Endothelial cell (in vitro differentiated cells): ENCODE measurements at places on chromosomes 12 and 14. TPM values are rescaled to one million over a fixed set of nuclear protein-coding genes. Genes with fewer than 3 reads are reported as not detected.

DNA sequence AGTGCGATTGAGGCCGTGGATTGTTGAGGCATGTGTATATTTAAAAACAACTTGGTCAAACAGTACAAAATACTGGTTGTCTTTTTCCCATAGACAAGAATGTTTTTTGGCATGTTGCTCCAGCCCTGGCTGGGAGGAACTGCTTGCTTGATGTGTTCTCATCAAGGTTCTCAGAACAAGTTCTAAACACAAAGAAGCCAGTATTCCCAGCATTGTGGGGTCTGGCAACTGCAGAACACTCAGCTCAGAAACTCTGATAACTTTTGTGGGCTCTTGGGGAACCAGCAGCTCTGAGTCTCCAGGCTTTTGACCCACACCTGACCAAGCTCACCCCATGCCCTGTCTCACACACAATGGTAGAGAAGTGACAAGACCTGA is 27.1 kb upstream of the DICER1 start:
- no peak overlapping the region for H3K27ac ChIP-seq
- no peaks in the 10 kb centered on the region for H3K36me3 ChIP-seq
- peaks cover 18% of the 10 kb centered on the region for H3K4me1 ChIP-seq
- H3K27me3 ChIP-seq: peaks cover 4% of the 10 kb centered on the region

Gene NELL2
- 1.7 TPM for total RNA-seq

DNA sequence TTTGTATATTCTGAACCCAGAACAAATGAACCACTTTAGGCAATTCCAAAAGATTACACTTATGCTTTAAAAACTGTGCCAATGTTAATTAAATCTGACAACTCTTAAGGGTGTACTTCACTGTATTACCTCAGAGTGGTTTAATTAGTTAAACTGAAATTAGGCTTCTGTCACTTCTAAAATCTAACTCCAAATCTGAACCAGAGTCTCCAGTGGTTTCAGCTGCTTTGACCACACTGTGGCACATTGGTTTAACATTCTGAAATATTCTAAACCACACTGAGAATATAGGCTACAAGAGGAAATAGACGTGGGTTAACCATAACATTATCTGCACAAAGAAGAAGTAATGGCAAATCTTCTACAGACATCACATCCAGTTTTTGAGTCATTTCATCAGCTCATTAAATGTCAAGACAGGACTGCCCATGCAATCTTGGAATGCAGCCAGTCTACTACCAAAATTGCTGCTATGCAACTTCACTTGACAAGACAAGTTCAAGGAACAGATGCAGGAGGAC is 94.8 kb downstream of the LRP6 start:
- H3K27ac ChIP-seq: no peak overlapping the region
- DNase-seq: no peak
- no peak overlapping the region for H3K4me3 ChIP-seq
- peaks cover 2% of the 10 kb centered on the region for H3K27me3 ChIP-seq
- peaks cover 9% of the 10 kb centered on the region for H3K36me3 ChIP-seq

Gene HNRNPA1
- total RNA-seq: 1,804 TPM

Gene KITLG
- total RNA-seq: 28.3 TPM

Gene MYH7
- 0.18 TPM for total RNA-seq

Gene C12orf56
- total RNA-seq: 0.62 TPM

- DNase-seq: peak; percentile 37
- H3K27me3 ChIP-seq: peaks cover 60% of the 10 kb centered on the region
- peak overlapping the region; percentile 100 for H3K27ac ChIP-seq
- H3K4me1 ChIP-seq: peaks cover 41% of the 10 kb centered on the region
- H3K4me3 ChIP-seq: peak overlapping the region; percentile 100
These were observed 2.1 kb downstream of the MYL6 start for GRCh38 chr12:56160193-56160763.

DNA sequence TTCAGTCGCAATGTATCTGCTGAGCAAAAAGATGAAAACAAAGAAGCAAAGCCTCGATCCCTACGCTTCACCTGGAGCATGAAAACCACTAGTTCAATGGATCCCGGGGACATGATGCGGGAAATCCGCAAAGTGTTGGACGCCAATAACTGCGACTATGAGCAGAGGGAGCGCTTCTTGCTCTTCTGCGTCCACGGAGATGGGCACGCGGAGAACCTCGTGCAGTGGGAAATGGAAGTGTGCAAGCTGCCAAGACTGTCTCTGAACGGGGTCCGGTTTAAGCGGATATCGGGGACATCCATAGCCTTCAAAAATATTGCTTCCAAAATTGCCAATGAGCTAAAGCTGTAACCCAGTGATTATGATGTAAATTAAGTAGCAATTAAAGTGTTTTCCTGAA is 19.8 kb downstream of the CKB start:
- DNase-seq: no peak
- peaks cover 28% of the 10 kb centered on the region for H3K4me1 ChIP-seq
- peaks cover 5% of the 10 kb centered on the region for H3K27me3 ChIP-seq
- peaks cover 47% of the 10 kb centered on the region for H3K36me3 ChIP-seq

Gene HHIPL1
- 15.1 TPM for total RNA-seq

DNA sequence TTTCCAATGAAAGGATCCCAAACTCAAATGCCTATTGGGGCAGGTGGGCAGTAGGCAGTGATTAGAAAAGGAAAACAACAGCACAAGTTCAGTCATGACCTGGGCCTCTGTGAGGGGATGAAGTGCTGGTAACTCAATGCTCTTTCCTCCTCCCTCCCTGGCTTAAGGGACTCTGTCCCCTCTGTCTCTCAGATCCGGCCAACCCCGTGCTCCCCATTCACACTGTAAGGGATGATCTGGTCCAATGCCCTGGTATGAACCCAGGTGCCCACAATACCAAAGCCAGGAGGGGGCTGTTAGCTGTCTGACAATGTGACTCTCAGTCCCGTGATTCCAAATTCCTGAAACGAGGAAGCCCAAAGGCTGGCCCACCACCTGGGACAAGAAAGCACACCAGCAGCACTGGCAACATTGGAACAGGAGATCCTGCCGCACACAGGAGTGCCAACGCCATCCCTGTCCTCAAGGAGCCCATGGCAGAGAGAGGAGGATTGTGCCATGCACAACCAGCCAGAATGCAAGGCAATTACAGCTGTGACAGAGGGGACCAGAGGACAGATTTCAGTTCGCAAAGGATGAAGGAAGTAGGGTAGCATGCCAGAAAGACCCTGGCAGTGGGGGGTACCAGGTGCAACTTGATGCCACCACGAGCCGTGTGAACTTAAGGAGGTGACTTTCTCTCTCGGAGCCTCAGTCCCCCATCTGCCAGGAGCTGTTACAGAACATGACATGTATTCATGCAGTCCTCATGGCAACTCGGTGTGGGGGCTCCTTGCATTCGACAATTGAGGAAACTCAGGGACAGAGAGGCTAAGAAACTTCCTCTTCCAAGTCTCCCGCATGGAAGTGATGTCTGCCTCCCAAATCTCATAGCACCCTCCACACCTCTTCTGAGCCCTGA is 37.6 kb downstream of the SERPINA3 start:
- H3K4me3 ChIP-seq: no peak overlapping the region
- peaks cover 12% of the 10 kb centered on the region for H3K4me1 ChIP-seq
- no peaks in the 10 kb centered on the region for H3K36me3 ChIP-seq
- no peak overlapping the region for H3K27ac ChIP-seq

Gene DCP1B
- total RNA-seq: 13.6 TPM

DNA sequence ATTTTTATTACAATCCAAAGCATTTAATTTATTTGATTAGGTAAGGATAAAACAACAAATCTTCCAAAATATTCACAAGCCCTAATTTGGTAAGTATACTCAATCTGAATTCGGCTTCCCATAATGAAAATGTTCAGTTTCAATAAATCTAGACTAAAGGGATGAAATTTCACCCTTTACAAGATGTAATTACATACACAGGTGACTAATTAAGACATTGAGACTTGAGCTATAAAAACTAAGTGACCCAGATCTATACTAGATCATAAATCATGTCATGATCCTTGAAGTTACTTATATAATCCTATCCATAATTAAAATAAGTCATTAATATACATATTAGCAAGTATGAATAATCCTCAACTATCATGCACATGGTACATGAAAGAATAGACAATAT is 36.6 kb downstream of the LRP6 start:
- no peak for DNase-seq
- no peak overlapping the region for H3K4me3 ChIP-seq
- H3K4me1 ChIP-seq: peaks cover 13% of the 10 kb centered on the region
- H3K27ac ChIP-seq: no peak overlapping the region

Gene SPTB
- 0.08 TPM for total RNA-seq

GRCh38 chr12:12282761-12283425 is 16.0 kb upstream of the LRP6 start:
- H3K4me1 ChIP-seq: no peaks in the 10 kb centered on the region
- H3K27ac ChIP-seq: no peak overlapping the region
- no peaks in the 10 kb centered on the region for H3K36me3 ChIP-seq
- DNase-seq: no peak

- no peak overlapping the region for H3K27ac ChIP-seq
- H3K4me1 ChIP-seq: peaks cover 14% of the 10 kb centered on the region
- H3K4me3 ChIP-seq: no peak overlapping the region
These were observed 284.7 kb downstream of the DUSP6 start for GRCh38 chr12:89067421-89068187.

- H3K4me1 ChIP-seq: peaks cover 9% of the 10 kb centered on the region
- H3K4me3 ChIP-seq: no peak overlapping the region
- H3K36me3 ChIP-seq: peaks cover 8% of the 10 kb centered on the region
- peaks cover 7% of the 10 kb centered on the region for H3K27me3 ChIP-seq
These were observed 251.6 kb downstream of the PHLDA1 start for GRCh38 chr12:75779891-75780496.

DNA sequence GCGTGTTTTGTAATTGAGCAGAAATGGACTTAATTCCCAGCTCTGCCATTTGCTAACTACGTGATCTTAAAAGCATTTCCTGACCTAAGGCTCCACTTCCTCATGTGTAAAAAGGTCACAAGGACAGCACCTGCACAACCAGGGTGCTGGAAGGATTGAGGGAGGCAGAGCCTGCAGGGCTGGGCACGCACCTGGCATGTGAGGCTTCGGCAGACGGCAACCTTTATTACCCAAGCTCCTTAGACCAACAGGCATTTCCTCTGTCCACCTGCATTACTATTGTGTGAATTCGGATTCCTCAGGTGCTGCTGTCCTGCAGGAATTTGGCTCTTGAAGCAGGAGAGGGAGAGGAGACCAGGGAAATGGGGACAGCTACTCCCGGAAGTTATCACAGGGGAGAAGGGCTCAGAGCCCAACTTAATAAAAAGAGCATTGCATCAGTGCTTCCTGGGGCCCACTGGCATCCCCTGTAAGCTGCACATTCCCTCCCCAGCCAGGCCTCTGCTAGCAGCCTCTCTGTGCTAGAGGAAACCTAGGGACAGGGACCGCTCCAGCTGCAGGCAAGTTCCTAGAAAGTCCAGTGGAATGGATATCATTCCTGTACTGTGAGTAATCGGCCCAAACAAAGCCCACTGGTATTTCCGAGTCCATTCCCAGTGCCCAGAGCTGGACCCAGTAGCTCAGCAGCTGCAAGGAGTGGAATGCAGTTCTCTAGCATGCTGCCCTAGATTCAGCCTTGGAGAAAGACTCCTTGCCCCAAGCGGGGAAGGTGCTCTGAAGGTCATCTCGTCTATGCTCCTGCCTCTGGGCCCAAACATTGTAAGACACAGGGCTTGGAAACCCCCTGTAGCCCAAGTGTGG is 157.1 kb upstream of the CCND2 start:
- H3K27ac ChIP-seq: no peak overlapping the region
- H3K4me1 ChIP-seq: peaks cover 22% of the 10 kb centered on the region
- H3K27me3 ChIP-seq: peaks cover 4% of the 10 kb centered on the region

DNA sequence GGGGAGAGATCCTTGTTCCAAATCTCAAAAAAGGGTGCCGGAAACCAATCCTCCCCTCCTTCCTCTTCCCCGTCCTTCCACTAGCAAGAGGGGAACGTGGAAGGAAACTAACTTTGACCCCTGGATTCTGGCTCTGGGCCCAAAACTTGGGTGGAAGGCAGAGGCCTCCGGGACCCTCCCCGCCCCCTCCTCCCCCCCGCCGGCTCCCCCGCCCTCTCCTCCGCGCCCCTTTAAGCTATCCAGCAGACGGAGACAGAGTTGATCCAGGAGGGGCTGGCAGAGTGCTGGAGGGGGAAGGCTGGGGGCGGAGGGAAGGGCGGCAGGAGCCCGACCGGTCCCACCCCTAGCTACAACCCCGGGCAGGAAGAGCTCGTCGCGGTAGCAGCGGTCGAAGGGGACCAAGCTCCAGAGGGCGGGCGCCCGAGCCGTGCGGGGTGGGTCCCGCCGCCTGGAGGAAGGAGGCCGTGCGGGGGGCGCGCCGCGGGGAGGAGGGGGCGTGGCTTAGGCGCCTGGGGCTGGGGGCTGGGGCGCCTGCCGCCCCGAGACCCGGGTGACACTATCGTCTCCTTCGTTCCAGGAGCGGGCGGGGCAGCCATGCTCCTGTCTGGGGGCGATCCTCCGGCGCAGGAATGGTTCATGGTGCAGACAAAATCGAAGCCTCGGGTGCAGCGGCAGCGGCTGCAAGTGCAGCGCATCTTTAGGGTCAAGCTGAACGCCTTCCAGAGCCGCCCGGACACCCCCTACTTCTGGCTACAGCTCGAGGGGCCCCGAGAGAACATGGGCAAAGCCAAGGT is at the start of gene NYNRIN:
Gene NYNRIN (plus strand): TSS at position 351 of the 794 bp plus-strand sequence. CDS start 244 bp downstream, at position 595.
- peak within 1 kb of the TSS; percentile 92 for H3K4me3 ChIP-seq
- peaks cover 10% of the 10 kb centered on the region for H3K27me3 ChIP-seq
- H3K4me1 ChIP-seq: peaks cover 47% of the 10 kb centered on the region
- peak within 1 kb of the TSS; percentile 61 for H3K27ac ChIP-seq

GRCh38 chr12:107415071-107415470 is 270.5 kb upstream of the PWP1 start:
- no peak overlapping the region for H3K27ac ChIP-seq
- peaks cover 5% of the 10 kb centered on the region for H3K36me3 ChIP-seq
- peaks cover 2% of the 10 kb centered on the region for H3K27me3 ChIP-seq
- DNase-seq: no peak

- H3K27me3 ChIP-seq: no peaks in the 10 kb centered on the region
- no peaks in the 10 kb centered on the region for H3K36me3 ChIP-seq
- H3K4me1 ChIP-seq: no peaks in the 10 kb centered on the region
- DNase-seq: no peak
These were observed 219.2 kb upstream of the SSTR1 start for GRCh38 chr14:37988472-37988871.

DNA sequence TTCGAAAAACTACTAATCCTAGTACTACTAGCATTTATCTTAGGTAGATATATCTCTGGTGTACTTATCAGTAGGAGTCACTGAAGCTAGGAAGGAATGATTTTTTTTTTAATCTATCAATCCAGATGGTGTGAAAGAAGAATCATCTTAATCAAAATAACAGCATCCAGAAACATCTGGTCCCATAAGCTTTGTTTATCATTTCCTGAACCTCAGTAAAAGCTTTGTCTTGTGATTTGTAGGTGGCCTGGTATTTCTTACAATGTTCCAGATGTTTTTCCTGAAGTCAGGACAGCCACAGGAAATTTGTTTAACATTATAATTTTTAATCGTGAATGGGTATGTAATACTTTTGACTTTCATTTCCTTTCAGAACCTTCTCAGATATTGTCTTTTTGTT is 28.0 kb upstream of the LUM start:
- no peaks in the 10 kb centered on the region for H3K27me3 ChIP-seq
- H3K27ac ChIP-seq: no peak overlapping the region

DNA sequence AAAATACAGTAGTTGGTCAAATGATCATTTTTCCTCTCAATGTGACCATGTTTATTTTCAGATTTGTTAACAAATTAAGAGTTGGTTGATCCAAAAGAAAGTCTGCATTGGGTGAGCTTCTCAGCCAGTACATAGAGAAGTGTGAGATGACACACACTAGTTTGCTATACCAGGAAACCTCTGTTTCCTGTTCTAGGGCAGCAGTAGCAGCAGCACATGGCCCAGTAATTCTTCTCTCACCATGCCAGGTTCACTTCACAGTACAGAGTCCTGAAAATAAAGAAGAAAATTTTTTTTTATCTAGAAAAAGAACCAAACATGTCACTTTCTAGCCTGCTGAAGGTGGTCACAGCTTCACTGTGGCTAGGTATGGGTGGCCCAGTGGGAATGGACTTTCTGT is 250.2 kb upstream of the OR4E1 start:
- H3K4me3 ChIP-seq: no peak overlapping the region
- no peaks in the 10 kb centered on the region for H3K27me3 ChIP-seq
- DNase-seq: no peak
- H3K36me3 ChIP-seq: no peaks in the 10 kb centered on the region
- peaks cover 19% of the 10 kb centered on the region for H3K4me1 ChIP-seq
- H3K27ac ChIP-seq: peak overlapping the region; percentile 55
